Left lung (tissue), 14 donors: ENCODE measurements at places on chromosomes 16 and 17.

DNA sequence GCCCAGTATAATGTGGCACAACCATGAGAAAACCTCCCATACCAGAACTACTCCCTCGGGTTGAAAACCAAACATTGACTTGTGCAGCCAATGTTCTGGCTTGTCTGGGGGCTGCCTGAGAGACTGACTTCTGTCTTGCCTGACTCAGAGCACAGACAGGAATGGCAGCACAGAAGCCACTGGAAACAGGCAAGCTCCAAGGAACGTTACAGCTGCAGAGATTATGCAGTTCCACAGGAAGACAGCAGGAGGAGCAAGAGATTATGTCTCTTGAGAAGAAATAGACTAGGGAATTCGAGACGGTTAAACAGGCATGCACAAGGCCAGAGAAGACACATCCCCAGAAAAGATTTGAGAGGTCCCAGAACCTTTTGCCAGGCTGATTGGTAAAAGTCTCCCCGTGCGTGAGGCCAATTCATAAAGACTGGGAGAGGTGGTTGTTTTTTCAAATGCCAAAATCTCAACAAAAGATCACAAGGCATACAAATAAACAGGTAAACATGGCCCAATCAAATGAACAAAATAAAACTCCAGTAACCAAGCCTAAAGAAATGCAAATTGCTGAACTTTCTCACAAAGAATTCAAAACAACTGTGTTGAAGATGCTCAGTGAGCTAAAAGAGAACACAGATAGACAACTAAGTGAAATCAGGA lies 90.6 kb upstream of the CDH5 start:
- DNase-seq, result no peak

GRCh38 chr16:75616521-75617010 lies 6.5 kb downstream of the ADAT1 start:
- no peak for DNase-seq

GRCh38 chr16:22628994-22629393 lies 118.3 kb downstream of the NPIPB5 start:
- no peak for DNase-seq

DNA sequence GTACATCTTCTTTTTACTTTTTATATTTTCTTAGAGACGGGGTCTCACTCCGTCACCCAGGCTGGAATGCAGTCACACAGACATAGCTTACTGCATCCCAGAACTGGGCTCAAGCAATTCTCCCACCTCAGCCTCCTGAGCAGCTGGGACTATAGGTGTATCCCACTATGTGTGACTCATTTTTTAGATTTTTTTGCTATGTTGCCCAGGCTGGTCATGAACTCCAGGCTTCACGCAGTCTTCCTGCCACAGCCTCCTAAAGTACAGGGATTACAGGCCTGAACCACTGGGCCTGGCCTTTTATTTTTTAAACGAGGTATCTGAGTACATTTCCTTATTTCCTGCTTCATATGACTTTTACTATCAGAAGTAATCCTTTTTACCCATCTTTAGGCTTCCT lies 48.0 kb downstream of the GLG1 start:
- DNase-seq, result no peak

DNA sequence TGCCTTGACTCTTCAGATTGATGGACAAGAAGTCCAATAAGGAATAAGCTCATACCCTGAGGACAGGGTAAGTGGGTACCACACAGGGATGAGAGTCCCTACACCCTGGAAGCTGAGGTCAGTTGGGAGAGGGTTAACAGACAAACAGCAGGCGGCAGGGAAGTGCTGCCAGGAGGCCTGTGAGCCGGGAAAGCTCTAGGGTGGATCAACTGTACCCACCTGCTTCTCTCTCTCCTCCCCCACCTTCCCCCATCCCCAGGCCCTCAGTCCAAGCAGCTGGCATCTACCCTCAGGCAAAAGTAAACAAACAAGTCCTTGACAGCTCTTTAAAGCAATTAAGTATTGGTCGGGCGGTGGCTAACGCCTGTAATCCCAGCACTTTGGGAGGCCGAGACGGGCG lies 20.7 kb upstream of the MYLK3 start:
- DNase-seq, result no peak

- no peak for DNase-seq
Observed at GRCh38 chr16:84742641-84743092, 42.9 kb downstream of the USP10 start.

DNA sequence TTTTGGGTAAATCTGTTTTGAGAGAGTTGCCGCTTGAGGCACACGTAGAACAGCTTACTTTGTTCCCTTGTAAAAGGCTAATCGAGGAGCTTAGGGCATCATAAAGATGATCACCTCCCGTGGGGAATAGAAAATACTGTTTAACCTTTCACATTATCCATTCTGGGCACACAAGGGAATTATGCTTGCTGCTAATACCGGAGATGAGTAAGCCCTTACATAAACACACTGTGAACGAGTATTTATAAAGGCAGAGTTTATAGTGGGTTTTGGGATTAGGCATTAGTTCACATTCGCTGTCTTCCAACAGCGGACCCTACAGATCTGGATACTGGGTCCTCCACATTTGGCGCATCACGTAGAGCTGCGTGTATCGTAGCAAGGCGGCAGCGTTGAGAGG lies 51.2 kb upstream of the CNTNAP4 start:
- no peak for DNase-seq

GRCh38 chr16:66961065-66961744 lies at the start of gene CES3:
TSS of gene CES3 (plus strand) at chr16:66961266. CDS start at chr16:66961308, 42 bp downstream.
- no peak for DNase-seq

GRCh38 chr17:54992797-54993639 lies 24.5 kb downstream of the STXBP4 start:
- DNase-seq, result no peak

GRCh38 chr16:73231944-73232554 lies 184.1 kb upstream of the ZFHX3 start:
- no peak for DNase-seq

DNA sequence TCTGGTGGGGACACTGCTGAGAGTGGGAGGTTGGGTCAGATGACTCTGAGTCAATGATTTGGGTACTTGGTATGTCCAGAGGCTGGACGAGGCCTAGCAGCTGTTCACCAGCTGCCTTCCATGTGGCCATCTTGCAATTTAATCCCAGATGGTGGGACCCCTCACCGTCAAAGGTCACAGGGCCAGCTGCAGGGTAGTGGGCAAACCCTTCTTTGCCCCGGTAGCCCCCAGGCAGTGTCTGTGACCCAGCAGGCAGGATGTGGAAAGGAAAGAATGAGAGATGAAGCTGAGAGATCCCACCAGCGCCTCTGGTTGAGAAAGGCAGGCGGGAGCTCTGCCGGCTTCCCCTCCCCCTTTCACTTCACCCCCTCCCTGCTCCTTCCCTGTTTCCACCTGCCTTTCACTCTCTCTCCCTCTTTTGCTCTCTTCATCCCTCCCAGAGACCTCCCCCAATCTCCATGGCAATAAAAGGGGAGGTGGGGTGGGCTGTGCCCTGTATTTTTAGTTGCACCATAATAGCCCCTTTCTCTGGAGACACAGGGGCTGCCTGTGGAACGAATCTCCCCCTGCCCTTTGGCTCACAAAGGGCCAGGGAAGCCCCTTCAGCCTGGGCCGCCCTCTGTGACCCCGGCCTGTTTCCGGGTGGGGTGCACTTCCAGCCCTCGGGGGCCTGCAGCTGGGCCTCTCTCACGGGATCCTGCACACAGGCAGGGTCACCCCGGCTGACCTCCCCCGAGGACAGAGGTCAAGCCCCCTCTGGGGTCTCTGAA lies 20.2 kb downstream of the CDK5RAP3 start:
- DNase-seq, result no peak

DNA sequence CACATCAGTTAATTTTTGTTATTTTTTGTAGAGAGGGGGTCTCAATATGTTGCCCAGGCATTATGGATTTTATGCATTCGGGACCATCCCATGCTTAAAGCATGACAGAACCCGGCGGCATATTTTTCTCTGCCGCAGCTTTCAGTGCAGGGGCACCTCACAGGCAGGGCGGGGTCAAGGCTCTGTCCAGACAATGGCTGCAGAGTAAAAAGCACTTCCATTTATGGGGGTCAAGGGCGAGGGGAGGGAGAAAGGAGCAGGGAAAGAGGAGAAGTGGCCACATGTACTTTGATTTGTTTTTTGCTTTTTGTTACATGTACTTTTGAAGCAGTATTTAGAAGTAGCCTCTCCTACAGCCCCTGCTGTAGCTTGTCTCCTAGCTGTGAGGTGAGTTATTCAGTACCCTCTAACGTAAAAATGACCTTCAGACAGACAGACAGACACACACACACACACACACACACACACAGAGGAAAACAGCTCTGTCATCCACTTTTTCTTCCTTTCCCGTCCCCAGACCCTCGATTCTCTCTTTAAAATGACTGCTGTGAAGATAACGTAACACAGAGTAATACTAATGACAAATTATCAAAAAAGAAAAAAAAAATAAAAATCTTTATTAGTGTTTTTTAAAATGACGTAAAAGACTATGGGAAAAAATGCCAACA lies 856 bp upstream of the SCPEP1 start:
- no peak for DNase-seq

GRCh38 chr17:6480303-6480675 lies 36.0 kb downstream of the PIMREG start:
- DNase-seq, result no peak
